ENCODE measurements at places on chromosomes 7 and 10.

- no peak for DNase-seq
Observed at GRCh38 chr7:43164757-43165156, 52.3 kb downstream of the HECW1 start.

GRCh38 chr10:125159932-125160855, at the start of gene CTBP2:
TSS of gene CTBP2 (minus strand) at chr10:125160563.
- DNase-seq: no peak

- DNase-seq: no peak
Observed at GRCh38 chr10:59593768-59594167, 115.9 kb downstream of the SLC16A9 start.

- no peak for DNase-seq
Observed at GRCh38 chr10:26781797-26782196, 79.0 kb downstream of the ABI1 start.

DNA sequence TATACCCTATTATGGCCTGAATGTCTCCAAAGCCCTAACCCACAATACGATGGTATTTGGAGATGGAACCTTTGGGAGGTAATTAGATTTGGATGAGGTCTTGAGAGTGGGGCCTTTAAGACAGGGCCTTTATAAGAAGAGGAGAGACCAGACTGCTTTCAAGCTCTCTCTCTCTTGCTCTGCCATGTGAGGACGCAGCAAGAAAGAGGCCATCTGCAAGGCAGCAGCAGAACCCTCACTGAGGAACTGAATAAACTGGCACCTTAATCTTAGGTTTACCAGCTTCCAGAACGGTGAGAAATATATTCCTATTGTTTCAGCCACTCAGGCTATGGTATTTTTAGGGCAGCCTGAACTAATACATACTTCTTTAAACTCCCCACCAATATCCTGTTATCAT, 2.0 kb upstream of the GNAI1 start:
- DNase-seq: no peak

- no peak for DNase-seq
Observed at GRCh38 chr10:58733436-58733835, 220.8 kb downstream of the BICC1 start.

- no peak for DNase-seq
Observed at GRCh38 chr10:32377458-32378259, 30.7 kb upstream of the EPC1 start.

- DNase-seq: no peak
Observed at GRCh38 chr10:131844529-131845084, 56.2 kb upstream of the PPP2R2D start.

Data from activated T-helper 1 cell treated with anti-CD3 and anti-CD28 coated beads, Interleukin-2, amount 50 U/mL, for 16 hours (primary cell).